ENCODE measurements at places on chromosomes 13 and 19.

GRCh38 chr19:42276284-42276683, 7.2 kb downstream of the CIC start:
- no peak for DNase-seq
- H3K27me3 ChIP-seq = no peaks in the 10 kb centered on the region
- H3K27ac ChIP-seq = no peak overlapping the region

GRCh38 chr13:32609428-32609827, 23.2 kb downstream of the PDS5B start:
- H3K4me3 ChIP-seq = no peak overlapping the region
- H3K27ac ChIP-seq = no peak overlapping the region
- H3K36me3 ChIP-seq = no peaks in the 10 kb centered on the region
- DNase-seq = no peak
- H3K27me3 ChIP-seq = no peaks in the 10 kb centered on the region

DNA sequence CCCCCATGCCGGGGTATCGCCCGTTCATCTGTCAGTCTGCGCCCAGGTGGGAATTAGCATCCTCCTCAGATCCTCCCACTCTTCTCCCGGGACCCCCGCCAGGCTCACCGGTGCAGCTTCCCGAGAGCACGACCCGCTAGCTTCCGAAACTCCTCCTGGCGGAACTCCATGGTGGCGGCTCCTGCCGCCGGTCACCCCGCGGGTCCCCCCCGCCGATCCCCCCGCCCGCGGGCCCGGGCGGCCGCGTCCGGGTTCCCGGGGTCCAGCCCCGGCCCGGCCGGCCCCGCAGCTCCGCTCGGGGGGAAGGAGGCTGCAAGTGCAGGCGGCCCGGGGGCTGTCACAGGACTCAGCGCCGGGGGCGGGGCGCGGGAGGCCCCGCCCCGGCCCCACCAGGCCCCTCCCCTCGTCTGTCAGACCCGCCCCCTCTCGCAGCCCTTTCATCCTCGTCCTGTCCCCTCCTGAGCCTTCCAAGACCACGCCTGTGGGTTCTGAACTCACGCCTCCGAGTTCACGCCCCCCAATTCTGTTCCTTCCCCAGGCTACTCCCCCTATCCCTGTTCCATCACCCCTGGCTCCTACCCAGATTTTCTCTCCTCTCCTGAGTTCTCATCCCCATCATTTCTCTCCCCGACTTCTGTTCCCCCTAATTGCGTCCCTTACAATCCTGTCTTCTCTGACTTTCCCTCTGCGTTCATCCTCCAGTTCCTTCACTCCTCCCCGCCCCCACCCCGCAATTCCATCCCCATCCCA, at the start of gene SLC17A7:
SLC17A7 (minus strand) TSS at position 318 of the 750 bp plus-strand sequence; CDS start at position 170, 148 bp downstream.
- no peak for DNase-seq
- no peak within 1 kb of the TSS for H3K4me3 ChIP-seq
- H3K4me1 ChIP-seq = peaks cover 42% of the 10 kb centered on the region
- H3K27me3 ChIP-seq = peaks cover 58% of the 10 kb centered on the region

DNA sequence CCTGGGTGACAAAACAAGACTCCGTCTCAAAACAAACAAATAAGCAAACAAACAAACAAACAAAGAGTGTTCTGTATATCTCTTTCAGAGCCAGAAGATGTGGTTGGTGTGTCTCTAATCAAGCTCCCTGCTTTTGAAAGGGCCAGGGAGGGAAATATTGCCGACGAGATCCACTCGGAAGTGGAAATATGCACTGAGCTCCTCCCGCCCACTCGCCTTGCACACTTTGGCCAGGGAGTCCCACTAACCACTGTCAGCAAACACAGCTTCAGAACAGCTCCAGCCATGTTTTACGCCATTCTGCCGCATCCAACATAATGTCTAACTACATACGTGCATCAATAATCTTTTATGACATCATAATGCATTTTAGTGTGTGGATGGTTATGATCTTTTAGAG, 155.5 kb upstream of the VSTM2B start:
- H3K4me1 ChIP-seq = no peaks in the 10 kb centered on the region
- peaks cover 3% of the 10 kb centered on the region for H3K27me3 ChIP-seq
- no peak for DNase-seq
- H3K36me3 ChIP-seq = no peaks in the 10 kb centered on the region
- no peak overlapping the region for H3K4me3 ChIP-seq

DNA sequence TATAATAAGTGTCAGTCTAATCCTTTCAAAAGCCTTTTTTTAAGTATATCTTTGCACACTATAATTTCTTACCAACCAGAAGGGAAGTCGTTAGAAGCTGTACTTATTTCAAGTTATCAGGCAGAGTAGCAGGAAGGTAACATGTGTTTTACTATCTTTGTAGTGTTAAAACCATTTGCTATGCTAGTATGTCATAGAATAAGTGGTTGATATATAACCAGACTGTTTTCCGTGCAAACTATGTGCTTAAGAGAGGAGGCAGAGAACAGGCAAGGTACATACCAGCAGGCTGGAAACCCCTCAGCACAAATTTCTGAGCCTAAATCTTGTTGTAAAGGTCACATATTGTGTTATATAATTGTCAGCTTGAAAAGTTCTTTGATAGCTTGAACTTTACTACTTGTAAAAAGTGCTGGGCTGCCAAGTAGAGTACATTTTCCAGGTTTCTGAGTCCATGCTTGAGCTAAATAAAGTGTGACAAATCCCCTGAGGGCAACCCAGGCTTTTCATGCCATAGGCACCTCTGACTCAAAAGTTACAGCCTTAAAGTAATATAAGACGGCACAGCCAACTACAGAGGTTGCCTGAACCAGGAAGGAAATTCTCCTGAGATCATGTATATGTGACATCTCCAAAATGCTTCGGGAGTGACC, 1297.4 kb downstream of the PCDH9 start:
- H3K36me3 ChIP-seq = no peaks in the 10 kb centered on the region
- no peak overlapping the region for H3K27ac ChIP-seq
- no peak overlapping the region for H3K4me3 ChIP-seq
- no peaks in the 10 kb centered on the region for H3K27me3 ChIP-seq
- H3K4me1 ChIP-seq = no peaks in the 10 kb centered on the region

DNA sequence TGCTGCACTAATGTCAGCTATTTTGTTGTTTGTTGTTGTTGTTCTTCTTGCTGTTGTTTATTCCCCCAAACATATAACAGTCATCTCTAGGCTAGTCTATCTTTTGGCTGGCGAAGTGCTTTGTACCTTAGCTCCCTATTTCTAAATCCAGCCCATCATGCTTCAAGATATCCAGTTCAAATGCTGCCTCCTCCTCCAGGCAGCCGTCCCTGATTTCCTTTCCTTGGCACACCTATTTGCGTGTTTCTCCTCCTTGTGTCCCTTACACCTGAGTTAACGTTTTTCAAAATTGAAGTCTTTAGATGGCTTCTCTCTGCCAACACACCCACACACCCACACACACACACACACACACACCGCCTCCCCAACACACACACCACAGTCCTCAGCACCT, 25.5 kb downstream of the INSR start:
- H3K4me3 ChIP-seq = no peak overlapping the region
- no peaks in the 10 kb centered on the region for H3K4me1 ChIP-seq
- H3K36me3 ChIP-seq = no peaks in the 10 kb centered on the region
- H3K27ac ChIP-seq = no peak overlapping the region

- DNase-seq = no peak
- no peaks in the 10 kb centered on the region for H3K27me3 ChIP-seq
- H3K27ac ChIP-seq = no peak overlapping the region
- H3K4me3 ChIP-seq = no peak overlapping the region
Observed at GRCh38 chr13:109529964-109530363, 256.4 kb downstream of the IRS2 start.

DNA sequence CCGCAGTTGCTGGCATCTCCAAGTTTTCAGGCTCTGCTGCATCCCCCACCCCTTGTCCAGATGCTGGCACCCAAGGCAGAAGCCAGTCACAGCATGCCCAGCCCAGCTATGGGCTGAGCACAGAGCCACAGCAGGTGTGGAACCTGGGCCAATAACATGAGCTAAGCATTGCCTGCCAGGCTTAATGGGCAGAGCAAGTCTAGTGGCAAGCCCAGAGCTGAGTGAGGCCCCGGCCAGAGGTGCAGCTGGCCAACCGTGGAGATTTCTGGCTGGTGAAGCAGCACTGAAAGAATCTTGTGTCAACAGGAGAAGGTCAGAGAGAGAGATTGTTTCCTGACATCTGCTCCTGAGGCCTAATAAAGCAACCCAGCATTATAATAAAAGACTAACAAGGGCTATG, 111.0 kb downstream of the B3GLCT start:
- H3K4me1 ChIP-seq = no peaks in the 10 kb centered on the region
- no peak for DNase-seq
- no peaks in the 10 kb centered on the region for H3K27me3 ChIP-seq

DNA sequence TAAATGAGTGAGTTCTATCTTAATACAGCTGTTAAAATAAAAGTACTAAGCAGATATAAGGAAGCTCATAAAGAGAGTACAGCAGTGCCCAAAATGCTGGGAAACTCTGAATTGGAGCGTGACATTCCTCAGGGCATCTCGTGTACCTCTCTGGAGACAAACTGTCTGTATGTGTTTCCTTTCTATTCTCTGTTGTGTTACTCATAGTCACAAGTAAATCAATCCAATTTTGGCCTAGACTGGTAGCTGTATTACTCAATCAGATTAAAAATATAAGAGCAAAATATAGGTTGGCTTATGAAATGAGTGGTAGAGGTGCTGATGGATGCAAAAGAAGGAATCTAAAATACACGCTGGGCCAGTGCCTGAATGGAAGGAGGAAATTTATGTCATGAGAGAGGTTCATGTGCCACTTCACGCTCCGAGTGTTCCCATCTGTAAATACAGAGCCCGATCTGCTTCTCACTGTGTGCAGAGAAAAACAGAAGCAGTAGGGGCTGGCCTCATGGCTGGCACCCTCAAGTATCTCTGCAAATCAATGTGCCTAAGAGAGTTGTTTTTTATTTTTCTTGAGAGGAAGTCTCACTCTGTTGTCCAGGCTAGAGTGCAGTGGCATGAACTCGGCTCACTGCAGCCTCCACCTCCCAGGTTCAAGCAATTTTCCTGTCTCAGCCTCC, 58.7 kb upstream of the RGCC start:
- no peaks in the 10 kb centered on the region for H3K27me3 ChIP-seq
- no peak overlapping the region for H3K27ac ChIP-seq
- no peaks in the 10 kb centered on the region for H3K4me1 ChIP-seq
- H3K4me3 ChIP-seq = no peak overlapping the region
- no peaks in the 10 kb centered on the region for H3K36me3 ChIP-seq
- no peak for DNase-seq

- H3K4me1 ChIP-seq = no peaks in the 10 kb centered on the region
- no peak overlapping the region for H3K27ac ChIP-seq
- H3K4me3 ChIP-seq = no peak overlapping the region
- no peaks in the 10 kb centered on the region for H3K36me3 ChIP-seq
- no peaks in the 10 kb centered on the region for H3K27me3 ChIP-seq
Observed at GRCh38 chr13:31919241-31919640, 112.3 kb upstream of the FRY start.

- peaks cover 34% of the 10 kb centered on the region for H3K27me3 ChIP-seq
- peaks cover 11% of the 10 kb centered on the region for H3K4me1 ChIP-seq
- no peak overlapping the region for H3K4me3 ChIP-seq
- H3K36me3 ChIP-seq = no peaks in the 10 kb centered on the region
Observed at GRCh38 chr13:33283195-33283911, 2.2 kb downstream of the STARD13 start.

GRCh38 chr19:3538258-3538929, 580 bp upstream of the TEKTIP1 start:
- no peak for DNase-seq
- H3K36me3 ChIP-seq = peaks cover 30% of the 10 kb centered on the region
- no peaks in the 10 kb centered on the region for H3K4me1 ChIP-seq
- no peaks in the 10 kb centered on the region for H3K27me3 ChIP-seq
- H3K27ac ChIP-seq = no peak overlapping the region

DNA sequence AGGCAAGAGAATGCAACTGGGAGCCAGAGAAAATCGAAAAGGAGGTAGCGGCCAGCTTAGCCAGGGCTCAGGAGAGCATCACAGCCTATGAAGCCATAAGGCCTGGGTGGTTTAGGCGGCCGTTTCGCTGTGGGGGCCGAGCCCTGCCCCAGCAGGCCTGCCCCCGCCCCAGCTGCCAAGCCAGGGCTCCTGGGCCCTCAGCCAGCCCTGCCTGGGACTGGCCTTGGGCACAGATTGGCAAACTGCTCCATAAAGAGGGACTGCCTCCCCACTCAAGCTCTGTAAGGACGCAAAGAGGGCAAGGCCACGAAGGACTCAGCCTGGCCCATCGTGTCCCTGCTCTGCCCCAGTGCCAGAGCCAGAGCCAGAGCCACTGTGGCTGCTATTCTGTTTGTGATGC, 10.2 kb downstream of the ZNF653 start:
- H3K27me3 ChIP-seq = no peaks in the 10 kb centered on the region
- H3K36me3 ChIP-seq = peaks cover 21% of the 10 kb centered on the region
- no peaks in the 10 kb centered on the region for H3K4me1 ChIP-seq
- H3K4me3 ChIP-seq = no peak overlapping the region
- no peak overlapping the region for H3K27ac ChIP-seq

DNA sequence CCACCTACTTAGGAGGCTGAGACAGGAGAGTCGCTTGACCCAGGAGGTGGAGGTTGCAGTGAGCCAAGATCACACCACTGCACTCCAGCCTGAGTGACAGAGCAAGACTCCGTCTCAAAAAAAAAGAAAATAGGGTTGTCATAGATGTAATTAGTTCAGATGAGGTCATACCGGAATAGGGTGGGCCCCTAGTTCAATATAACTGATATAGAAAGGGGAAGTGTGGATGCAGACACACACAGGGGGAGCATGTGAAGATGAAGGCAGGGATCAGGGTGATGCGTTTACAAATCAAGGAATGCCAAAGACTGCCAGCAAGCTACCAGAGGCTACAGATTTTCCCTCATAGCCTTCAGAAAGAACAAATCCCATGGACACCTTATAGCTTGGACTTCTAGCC, 24.3 kb upstream of the EEF1AKMT1 start:
- H3K27me3 ChIP-seq = no peaks in the 10 kb centered on the region
- no peak overlapping the region for H3K27ac ChIP-seq
- H3K36me3 ChIP-seq = peaks cover 46% of the 10 kb centered on the region
- DNase-seq = no peak

DNA sequence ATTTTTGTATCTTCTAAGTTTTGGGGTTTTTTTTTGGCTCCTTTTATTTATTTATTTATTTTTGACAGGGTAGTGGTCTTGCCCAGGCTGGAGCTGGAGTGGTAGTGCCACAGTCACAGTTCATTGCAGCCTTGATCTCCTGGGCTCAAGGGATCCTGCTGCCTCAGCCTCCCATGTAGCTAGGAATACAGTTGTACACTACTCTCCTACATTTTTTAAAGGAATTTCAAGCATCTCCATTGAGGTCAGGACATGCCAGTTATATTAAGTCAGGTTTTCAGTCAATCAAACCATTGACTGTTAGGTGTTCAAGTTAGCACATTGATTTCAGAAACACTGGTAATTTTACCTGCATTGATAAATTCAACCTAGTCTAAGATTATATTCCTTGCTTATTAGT, 480.5 kb upstream of the SPRY2 start:
- no peaks in the 10 kb centered on the region for H3K36me3 ChIP-seq
- DNase-seq = no peak
- no peaks in the 10 kb centered on the region for H3K27me3 ChIP-seq
- H3K27ac ChIP-seq = no peak overlapping the region
- no peak overlapping the region for H3K4me3 ChIP-seq

DNA sequence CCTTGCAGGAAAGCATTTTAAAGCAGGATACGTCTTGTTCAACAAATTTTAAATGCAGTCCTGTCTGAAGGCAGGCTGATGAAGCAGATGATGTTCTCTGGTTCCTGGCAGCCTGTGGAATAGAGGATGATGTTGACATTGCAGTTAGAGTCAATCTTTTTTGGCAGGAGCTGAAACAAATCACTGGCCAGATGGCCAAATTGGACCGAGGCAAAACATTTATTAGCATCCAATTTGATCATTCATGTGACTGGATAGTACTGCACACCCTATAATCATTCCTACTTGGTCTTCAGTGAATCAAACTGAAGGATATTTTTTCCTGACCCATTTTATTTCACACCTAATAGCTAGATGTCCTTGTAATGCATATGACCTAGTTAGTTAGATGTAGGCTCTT, 172.2 kb upstream of the SLC10A2 start:
- no peak overlapping the region for H3K27ac ChIP-seq
- H3K27me3 ChIP-seq = no peaks in the 10 kb centered on the region
- no peaks in the 10 kb centered on the region for H3K4me1 ChIP-seq
- no peak for DNase-seq
- H3K36me3 ChIP-seq = no peaks in the 10 kb centered on the region
